CD4-positive, alpha-beta T cell (primary cell): ENCODE measurements at places on chromosomes 12 and 14. TPM values are rescaled to one million over a fixed set of nuclear protein-coding genes. Genes with fewer than 3 reads are reported as not detected.

CERS5 gene
- total RNA-seq, result 42.3 TPM

ACRBP gene
- total RNA-seq, result 0.58 TPM

EPS8 gene
- 0.80 TPM for total RNA-seq

OTX2 gene
- not detected for total RNA-seq

FANCM gene
- total RNA-seq, result 8.8 TPM

FAM186B gene
- 0.74 TPM for total RNA-seq
